ENCODE measurements at places on chromosomes 3 and 15.

DNA sequence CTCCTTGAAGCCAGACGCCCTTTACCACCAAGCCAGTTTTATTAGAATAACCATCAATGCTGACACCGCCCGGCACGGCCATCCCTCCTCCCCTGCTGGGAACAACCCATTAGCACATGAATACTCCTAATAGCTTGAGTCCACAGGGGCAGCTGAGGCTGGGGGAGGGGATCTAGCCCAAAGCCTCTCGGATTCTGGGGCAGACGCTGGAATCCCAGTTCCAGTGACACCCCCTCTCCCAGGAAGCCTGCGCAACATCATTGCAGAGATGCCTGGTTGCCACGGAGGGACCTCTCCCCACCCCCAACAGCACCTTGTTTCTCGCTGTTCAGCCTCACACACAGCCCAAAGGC, 1.2 kb upstream of the LINGO1 start:
- DNase-seq = no peak

- no peak for DNase-seq
These were observed 22.4 kb downstream of the PRKCI start for GRCh38 chr3:170244576-170244975.

- no peak for DNase-seq
These were observed 71.4 kb upstream of the P3H2 start for GRCh38 chr3:190192087-190192486.

DNA sequence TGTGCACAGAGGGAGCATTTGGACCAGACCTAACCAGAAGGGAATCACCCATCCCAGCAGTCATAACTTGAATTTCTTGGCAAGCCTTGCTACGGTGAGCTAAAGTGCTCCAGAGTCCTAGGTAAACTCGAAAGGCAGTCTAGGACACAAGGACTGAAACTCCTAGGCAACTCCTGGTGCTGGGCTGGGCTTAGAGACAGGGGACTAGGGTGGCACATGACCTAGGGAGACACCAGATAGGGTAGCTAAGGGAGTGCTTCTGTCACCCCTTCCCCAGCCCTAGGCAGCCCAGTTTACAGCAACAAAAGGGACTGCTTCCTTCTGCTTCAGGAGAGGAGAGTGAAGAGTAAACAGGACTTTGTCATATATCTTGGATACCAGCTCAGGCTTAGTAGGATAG, 256.4 kb upstream of the ARHGEF26 start:
- DNase-seq = no peak

DNA sequence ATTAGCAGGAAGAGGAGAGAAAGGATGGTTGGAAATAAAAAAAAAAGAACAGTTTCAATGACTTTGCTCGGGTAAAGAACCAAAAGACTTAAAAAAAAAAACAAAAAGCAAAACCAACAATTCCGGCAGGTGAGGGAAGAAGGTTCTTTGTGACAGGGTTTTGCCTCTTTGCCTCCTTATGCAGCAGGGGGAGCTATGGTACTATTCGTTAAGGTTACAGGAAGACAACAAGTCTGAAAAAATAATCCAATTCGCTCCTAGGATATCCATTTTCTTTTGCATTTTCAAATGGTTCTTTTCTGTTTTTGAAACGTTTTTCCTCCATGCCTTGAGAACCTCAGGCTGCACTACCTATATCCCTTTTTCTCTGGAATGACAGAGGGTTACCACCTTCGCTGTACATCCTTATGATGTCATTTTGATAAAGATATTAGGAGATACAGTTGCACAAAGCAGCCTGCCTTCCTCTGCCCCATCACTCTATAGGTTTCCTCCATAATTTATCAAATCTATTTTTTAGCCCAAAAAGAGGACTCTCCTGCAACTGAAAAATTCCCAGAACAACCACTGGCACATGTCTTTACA, 55.0 kb downstream of the CFAP20DC start:
- DNase-seq = peak; percentile 25

DNA sequence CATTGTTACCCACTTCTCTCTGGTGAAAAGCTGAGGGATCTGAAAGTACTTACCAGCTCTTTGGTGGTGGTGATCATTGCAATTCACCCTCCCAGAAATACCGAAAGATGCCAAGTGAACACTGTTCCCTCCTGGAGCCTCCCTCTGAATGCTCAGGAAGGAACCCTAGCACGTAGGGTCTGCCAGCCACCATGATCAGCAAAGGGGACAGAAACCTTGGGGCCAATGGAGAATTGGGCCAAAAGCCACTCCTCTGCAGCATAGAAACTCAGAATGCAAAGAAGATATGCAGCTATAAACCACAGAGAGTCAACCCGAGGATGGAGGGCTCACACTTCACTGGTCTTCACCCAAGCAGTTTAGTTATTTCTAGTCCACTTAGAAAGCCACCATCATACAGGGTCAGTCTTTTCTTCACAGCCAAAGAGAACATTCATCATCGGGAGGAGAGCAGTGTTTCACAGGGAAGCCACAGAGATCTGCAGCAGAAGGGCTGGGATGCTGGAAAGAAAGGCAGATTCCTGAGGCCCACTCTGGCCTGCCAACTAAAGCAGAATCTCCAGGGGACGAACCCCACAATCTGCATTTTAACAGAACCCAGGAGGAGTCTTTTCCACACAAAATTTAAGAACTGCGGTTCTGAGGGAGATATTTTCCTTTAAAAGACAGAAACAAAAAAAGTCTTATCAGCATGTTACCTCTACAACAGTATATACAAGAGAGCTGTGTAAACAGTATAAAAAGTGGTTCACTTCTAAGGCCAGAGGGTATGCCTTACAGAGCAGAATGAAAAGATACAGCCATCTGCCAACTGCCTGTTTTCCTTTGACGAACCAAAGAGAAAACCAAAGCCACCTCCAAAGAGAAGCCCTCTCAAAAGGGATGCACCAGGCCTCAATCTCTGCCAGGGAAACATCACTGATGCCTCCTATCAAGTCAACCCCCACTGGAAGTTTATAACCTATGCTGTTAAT, 11.3 kb downstream of the TBC1D2B start:
- no peak for DNase-seq

- no peak for DNase-seq
These were observed 10.3 kb downstream of the RNF168 start for GRCh38 chr3:196493292-196493691.

DNA sequence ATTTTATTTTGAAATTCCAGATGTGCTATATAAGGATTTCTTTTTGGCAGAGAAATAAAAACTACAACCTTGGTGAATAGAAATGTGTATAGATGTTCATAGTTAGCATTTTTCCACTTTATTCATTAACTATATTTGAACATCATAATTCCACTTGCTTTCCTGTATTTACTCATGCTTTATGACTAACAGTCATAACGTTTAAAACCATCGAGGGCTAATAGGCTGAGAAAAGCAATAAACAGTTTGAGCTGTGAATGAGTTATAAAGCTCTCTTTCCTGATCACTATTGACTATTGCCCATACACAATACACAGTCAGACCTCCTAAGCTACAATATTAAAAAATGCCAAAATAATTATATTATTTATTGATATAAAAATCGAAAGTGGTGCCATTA, 502.1 kb upstream of the RASGRP1 start:
- DNase-seq = no peak

DNA sequence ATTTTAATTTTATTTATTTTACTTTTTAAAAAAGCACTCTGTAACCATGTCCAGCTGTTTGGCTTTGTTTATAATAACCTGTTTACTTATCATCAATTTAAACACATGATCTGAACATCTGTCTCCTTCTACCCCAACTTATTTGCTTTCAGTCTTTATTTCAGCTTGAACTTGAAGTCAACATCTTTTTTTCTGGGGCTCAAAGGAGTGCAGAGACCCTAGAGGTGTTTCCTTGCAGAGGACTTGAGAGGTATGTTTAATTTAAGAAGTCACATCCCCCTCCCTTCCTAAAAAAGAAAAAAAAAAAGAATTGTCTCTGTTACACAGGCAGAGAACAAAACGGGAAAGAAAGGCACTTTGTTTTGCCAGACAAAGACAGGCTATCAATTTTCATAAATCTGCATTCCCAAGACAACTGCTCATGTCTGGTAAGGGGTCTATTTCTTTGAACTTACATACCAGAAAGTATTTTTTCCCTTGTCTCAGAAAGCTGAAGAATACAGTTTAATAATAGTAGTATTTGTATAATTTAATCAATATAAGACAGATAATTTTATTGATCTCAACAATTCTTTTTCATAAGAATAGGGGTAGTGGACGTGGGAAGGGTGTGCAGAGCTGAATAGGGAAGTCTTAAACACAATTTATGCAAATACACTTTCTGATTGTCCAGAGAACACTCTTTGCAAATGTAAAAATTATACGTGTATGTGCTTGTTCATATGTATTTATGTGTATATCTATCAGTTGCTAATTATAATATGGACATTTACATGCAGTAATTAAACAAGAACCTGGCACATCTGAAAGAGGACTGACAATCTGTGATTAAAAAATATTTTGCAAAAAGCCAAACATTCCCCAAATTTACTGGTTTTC, 109.7 kb upstream of the PDZRN3 start:
- no peak for DNase-seq

DNA sequence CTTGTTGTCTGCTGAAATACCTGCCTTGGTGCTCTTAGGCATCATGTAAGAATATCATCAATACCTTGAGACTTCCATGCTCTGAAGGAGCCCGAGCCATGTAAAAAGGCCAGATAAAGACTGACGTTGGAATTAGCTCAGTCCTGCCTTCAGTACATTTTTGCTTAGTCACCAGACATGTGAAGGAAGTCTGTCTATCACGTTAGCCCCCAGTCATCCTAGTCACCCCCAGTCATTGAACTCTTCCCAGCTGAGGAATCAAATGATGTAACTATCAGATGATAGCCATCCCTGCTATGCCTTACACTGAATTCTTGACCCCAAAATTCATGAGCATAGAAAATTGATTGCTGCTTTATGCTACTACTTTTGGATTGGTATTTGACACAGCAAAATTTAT, 351.2 kb upstream of the SGO1 start:
- DNase-seq = no peak

- no peak for DNase-seq
These were observed 31.7 kb downstream of the LIMD1 start for GRCh38 chr3:45626096-45626887.

GRCh38 chr3:40848421-40848820, 323.7 kb downstream of the ZNF621 start:
- DNase-seq = no peak

- no peak for DNase-seq
These were observed 9.8 kb upstream of the ZNF710 start for GRCh38 chr15:89991312-89991711.

GRCh38 chr3:150309257-150309542, 98.9 kb upstream of the TSC22D2 start:
- DNase-seq = no peak

DNA sequence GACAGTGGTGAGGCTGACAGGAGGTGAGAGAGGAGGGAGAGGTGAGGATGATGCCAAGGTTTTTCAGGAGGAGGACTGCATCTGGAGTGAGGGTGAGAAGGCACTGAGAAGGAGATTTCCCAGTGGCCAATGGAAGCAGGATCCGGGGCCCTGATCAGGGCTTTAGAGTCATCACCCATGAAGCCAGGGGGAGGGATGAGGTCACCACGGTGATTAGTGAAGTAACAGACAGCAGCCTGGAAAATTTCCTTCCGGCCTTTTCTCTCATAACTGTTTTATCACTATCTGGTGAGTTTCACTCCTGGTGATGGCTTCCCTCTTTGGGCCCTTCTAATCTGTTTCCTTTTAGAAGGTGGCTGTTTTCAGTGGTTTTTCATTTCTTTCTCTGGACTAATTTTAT, 80.5 kb upstream of the WNT5A start:
- no peak for DNase-seq

DNA sequence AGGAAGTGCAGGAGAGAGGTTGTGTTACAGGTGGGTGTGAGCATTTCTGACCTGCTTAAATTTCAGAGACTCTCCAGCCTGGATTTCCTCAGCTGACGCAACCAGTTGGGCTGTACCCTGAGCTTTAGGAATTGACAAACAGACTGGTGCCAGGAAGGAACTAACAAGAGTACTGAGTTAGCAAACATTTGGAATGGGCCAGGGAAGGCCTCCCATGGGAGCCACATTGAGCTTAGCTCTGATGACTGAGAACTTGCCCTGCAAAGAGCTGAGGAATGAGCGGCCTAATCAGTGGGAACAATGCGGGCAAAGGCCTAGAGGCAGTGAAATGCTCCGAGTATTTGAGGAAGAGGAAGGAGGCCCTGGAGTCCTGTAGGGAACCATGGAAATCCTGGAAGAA, 254.2 kb downstream of the FEZF2 start:
- no peak for DNase-seq

DNA sequence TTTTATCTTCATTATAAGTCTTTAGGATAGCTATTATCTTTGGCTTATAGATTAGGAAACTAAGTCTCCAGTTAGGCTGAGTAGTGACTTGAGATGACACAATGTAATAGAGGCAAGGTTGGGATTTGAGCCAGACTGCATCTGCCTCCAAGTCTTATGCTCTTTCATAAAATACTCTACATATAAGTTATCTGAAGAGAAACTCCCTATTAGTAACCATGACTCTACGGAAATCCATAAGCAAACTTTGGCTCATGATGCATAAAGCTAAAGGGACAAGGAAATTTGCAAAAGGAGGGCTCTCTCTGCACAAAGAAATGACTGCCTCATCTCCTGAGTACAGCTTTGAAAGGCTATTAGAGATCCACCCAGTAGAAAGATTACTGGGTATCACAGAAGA, 77.6 kb upstream of the FRMD4B start:
- DNase-seq = no peak

DNA sequence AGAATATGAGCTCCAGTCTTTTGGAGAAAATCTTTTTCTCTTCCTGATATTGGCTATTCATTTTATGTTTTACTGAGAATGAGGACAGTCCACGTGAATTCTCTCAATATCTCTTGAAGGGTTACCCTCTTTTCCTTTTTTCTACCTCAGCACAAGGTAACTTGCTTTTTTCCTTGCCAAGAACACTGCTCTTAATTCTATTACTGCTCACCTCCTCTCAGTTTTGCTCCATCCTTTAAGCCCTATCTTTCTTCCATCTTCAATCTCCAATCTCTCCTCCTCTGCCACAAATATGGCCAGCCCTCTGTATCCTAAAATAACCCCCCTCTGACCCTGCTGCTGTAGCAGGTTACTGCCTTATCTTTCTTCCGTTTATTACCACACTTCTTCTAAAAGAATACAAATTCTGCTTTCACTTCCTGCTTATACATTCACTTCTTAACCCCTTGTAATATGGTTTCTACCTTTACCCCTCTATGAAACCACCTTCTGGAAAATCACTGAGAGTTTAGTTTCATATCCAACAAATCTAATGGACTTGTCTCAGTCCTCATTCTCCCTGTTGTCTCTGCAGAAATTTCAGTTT, 89.0 kb downstream of the NFKBIZ start:
- DNase-seq = no peak

- DNase-seq = no peak
These were observed 24.0 kb upstream of the BSN start for GRCh38 chr3:49530231-49530630.
